ENCODE measurements at places on chromosomes 2 and 18.

GRCh38 chr2:224613543-224614286 is 28.6 kb upstream of the CUL3 start:
- DNase-seq, result no peak

DNA sequence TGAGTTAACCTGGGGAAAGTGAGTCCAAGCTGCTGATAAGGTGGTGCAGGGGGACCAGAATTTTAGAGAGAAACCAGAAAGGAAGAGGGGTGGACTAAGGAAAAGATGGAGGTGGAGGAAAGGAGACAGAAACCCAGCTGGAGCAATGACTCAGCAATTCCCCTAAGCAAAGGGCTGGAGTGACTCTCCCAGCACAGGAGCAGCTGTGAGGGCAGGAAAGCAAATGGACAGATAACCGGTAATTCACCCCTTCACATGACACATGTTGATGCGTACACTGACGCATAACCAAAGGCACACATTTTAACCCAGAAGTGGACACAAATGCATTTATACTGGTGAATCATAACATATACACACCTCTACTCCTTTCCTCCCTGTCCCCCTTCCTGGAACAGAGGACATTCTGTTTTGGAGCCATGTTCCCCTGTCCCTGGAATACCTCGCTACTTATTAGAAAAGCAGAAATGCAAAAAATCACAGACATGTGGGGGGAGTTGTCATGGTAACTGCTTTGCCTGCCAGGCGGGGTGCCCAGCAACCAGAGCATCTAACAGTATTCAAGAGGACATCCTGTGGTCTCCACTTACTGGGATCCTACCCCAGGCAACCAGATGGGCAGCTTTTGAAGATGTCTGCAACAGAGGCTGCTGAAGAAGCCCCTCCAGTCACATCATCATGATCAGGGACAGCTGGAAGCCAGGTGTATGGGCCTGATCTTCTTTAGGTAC is 4.7 kb downstream of the CDK5R2 start:
- peak; percentile 13 for DNase-seq

- DNase-seq, result peak; percentile 77
Measured at GRCh38 chr2:20378891-20379519, 28.4 kb upstream of the PUM2 start.

- DNase-seq, result no peak
Measured at GRCh38 chr2:119421741-119422140, 9.9 kb upstream of the TMEM37 start.

DNA sequence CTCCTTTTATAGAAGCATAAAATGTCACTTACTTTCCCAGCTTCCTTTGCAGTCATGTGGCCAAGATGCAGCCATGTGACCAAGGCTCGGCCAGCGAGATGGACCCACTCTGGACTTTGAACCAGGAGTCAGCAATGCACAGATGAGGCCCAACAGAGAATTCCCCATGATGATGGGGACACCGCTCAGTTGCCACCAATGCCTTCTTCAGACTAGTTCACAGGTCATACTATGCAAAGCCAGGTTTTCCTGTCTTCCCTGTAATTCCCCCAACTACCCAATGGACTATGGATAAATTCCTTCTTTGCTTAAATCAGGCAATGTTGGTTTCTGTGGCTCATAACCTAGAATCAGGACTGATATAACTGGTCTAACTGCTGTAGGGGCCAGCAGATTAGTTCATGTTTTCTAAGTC is 22.5 kb upstream of the REL start:
- DNase-seq, result no peak

DNA sequence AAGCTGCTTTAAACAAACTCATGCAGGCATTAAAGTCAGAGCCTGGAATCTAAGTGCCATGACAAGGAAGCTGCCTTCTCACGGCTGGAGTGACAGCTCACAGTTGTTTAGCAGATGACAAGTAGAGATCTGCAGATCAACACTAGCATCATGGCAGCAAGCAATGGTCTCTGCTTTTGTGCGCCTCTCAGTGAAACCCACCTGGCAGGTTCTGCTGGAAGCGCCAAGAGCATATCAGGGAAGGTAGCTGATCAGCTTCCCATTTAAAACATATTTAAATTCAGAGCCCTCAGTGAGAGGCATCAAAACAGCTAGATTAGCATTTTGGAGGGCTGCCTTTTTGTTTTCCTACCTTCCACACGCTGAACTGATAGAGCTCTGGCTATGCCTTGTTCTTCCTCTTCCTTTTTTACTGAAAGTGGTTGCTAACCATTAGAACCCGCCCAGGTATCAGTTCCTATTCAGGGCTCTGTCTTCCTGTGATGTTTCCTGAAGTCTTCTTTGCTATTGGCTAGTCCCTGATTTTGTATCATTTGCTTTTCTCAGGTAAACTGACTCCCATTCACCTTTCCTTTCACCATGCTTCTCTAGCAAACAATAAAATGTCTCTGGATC is 70.8 kb downstream of the TMEM200C start:
- DNase-seq, result no peak

DNA sequence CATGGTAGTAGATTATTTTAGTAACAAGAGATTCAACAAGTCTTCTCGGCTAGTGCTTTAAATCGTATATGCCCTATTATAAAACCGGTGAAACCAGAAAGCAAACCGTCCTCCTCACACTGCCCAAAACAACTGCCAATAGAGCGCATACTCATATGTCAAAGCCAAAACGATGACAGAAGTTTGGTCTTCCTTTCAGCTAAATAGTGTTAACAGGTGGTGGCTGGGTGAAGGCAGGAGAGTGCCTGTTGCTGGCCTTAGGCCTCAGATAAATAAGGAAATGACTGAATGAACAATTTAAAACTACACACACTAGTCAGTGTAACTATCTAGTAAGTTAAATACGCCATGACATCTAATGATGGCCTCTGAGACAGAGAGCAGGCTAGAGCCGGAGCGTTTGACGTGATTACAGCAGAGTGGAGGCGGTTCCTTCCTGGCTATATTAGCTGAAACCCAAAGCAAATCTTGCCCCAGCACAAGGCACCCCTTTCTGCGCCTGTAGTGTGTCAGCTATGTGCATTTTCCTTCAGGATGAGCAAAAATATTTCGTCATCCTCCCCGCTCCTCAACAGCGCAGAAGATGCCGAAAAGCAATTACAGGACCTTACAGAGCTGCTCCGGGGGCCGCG is 1.6 kb downstream of the LONRF2 start:
- peak; percentile 15 for DNase-seq

DNA sequence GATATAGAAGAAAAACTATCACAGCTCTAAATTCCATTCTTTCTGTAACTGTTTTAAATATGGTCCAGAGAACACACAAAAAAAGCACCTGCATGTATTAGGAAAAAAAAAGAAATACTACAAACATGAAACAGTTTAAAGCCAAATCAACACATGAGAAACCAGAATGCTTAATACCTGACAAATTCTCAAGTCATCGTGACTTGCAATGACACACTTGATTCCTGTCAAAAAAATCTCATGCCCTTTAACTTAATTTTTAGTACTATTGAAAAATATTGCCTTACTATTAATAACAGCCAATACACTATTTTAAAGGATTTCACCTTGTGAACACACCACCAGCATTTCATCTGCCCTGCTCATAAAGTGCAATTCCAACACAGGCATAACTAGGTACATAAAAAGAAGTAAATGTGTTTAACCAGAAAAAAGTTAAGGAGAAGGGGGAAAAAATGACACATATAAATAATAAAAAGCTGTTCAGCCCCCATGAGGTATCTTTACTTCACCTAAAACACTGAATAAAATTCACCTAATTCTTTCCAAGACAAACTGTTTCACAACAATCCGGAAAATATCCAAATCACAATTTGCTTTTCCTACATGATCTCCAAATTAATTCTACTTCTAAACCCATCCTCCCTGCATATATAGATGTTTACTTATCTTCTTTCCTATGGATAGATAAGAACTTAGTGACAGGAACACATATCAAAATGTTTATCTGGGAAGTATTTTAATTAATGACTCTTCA is 10.8 kb downstream of the ROCK2 start:
- no peak for DNase-seq

DNA sequence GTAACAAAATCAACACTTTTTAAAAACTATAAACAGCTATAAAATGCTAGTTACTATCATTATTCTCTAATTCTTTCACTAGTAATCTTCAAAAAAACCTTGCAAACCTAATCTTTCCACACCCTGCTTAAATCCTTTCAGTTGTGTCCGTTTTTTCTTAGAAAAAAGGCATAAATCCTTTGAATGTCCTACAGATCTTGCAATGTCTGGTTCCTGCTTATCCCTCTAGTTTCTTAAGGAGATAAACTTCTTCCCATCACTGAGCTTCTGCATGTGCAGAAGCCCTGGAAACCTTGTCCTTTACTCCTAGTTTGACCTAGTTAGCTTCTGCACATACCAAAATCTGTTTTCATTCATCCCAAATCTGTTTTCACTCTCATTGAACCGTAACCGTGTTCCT is 1.3 kb upstream of the PNO1 start:
- no peak for DNase-seq

- DNase-seq, result no peak
Measured at GRCh38 chr2:11159574-11160170, 4.4 kb downstream of the SLC66A3 start.

DNA sequence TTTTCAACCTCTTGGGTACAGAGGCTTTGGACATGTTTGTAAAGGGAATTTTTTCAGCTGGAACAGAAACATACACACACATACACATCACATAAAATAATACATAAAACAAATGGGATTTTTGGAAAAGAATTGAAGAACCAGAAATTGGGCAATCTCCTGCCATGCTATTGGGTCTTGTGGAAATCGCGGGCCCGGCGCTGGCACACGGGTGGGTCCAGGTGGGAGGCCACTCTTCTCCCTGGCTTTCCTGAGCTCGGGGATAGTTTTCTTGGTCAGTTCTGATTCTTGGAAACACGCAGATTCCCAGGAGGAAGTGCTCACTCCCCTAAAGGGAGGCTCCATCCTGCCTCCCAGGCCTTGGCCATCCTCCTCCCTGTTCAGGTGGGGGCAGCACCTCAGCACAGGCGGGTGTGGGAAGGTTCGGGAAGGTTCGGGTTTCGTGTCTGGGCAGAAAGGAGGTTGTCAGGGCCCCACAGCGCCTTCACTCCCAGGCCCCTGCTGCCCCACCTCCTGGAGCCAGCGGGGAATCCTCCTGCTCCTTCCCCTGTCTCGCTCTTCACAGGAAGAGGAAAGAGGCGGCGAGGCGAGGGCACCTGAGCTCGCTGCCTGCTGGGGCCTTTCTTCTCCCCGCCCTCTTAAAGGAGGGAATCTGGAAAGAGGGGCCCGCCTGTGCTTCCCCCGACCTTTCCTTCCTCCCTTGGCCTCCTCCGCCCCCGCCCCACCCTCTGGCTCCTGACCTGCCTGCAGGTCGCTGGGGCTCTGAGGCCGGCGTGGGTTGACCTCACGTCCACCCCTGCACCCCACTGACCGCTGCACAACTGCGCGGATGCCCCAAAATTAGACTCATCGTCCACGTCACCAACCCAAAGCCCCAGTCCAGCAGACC is 97.8 kb upstream of the PXDN start:
- no peak for DNase-seq

DNA sequence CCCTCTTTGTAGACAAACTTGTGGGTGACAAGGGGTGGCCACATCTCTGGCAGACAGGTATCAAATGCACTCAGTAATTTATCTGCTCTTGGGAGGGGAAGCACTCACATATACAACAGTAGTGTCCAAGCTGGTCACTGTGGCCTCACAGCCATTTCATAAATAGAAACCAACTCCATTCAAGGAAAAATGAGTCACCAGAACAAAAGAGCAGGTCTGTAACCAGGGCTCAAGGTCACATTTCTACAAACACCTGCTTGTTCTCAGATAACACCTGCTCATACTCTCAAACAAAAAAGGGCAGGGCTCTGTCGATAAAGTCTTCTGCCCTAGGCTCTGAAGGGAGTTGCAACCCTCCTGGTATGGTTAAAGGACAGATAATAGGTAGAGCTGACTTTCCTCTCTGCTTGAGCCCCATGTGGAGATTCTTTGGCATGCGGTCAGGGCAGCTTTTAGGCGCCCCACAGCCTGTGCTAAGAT is 459.0 kb downstream of the BCL11A start:
- no peak for DNase-seq

DNA sequence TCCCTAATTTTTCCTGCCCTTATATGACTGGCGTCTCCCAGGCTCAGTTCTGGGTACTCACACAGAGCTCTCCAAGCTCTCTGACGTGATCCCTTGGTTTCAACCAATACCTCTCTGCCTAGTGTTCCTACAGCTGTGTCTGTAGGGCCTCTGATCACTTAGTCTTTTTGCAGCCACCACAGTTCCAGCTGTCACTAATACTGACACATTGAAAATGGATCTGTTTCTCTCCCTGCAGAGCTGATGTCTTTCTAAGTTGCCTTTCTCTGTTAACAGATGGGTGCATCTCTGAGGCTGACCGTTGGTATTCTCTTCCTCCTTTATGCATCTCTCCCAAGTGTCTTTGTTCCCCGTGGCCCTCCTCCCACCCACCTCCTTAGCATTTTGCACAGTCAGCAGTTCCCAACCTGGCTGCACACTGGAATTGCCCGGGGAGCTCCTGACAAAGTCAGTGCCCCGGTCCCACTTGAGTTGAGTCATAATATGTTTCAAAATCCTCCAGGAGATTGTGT is 62.5 kb downstream of the CERS6 start:
- DNase-seq, result no peak

- no peak for DNase-seq
Measured at GRCh38 chr2:95346738-95347671, 49.9 kb downstream of the KCNIP3 start.

- DNase-seq, result no peak
Measured at GRCh38 chr2:67641312-67642045, 244.3 kb downstream of the ETAA1 start.

DNA sequence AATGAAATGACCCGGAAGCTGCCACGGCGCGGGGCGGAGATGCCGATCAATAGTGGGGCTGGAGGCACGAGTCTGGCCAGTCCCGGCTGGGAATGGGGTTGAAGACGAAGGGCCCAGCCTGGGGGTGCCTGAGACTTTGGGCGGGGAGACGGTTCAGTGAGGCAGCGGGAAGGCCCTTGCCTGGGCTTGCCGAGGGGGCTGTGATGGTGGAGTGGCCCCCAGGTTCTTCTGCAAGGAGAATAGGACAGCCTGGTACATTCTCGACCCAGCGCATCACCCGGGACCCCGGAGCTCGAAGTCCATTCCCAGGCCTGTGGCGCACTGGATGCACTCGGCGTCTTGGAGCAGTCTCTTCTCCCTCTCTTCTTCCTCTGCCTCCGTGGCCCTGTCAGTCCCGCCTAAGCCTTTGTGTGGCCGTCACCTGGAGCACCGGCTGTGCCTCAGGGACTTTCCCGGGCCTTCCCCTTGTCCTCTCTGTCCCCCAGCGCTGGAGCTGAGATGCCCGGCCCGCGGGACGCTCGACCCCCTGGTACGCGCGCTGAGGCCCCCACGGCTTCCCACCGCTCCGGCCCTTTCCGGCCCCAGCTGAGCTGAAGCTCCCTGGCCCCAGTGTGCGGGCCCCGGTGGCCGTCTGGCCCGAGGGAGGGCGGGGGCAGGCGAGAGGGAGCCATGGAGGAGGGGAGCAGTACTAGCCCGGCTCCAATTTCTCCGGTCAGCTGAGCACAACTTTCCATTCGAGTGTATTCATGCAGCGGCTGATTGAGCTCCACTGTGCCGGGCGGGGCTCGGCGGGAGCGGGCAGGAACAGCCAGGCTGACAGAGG is 8.0 kb downstream of the SIX3 start:
- DNase-seq, result no peak

DNA sequence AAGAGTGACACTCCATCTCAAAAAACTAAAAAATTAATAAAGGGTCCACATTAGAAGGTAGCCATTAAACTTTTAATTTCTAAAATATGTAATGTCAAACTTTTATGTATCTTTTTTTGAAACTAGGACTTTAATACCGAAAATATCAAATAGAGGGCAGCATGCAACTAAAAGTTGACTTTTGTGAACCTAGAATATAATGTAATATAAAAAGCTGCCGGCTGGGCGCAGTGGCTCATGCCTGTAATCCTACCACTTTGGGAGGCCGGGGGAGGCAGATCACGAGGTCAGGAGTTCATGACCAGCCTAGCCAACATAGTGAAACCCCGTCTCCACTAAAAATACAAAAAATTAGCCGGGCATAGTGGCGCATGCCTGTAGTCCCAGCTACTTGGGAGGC is 62.8 kb downstream of the INO80D start:
- DNase-seq, result no peak
